ENCODE measurements at places on chromosomes 12 and 14. TPM values are rescaled to one million over a fixed set of nuclear protein-coding genes. Genes with fewer than 3 reads are reported as not detected.
A peak's percentile ranks its signal among the peaks of the same experiment; 100 is the strongest.

GRCh38 chr12:12871587-12872138 lies 19.7 kb upstream of the GPRC5A start:
- DNase-seq = no peak

- DNase-seq = no peak
Observed at GRCh38 chr12:60174476-60174875, 578.6 kb downstream of the SLC16A7 start.

GRCh38 chr12:75951399-75952278 lies 79.9 kb downstream of the PHLDA1 start:
- DNase-seq = no peak

- DNase-seq = no peak
Observed at GRCh38 chr14:54781961-54782750, 120.5 kb downstream of the GCH1 start.

GRCh38 chr12:125050868-125051267 lies 14.4 kb upstream of the AACS start:
- DNase-seq = no peak

GRCh38 chr12:130044991-130045621 lies 117.2 kb upstream of the FZD10 start:
- no peak for DNase-seq

GRCh38 chr12:114257687-114258086 lies 148.3 kb downstream of the TBX5 start:
- DNase-seq = no peak

- DNase-seq = no peak
Observed at GRCh38 chr14:56844406-56845002, 34.2 kb upstream of the OTX2 start.

GRCh38 chr14:55718551-55718950 lies 138.5 kb downstream of the KTN1 start:
- DNase-seq = no peak

DNA sequence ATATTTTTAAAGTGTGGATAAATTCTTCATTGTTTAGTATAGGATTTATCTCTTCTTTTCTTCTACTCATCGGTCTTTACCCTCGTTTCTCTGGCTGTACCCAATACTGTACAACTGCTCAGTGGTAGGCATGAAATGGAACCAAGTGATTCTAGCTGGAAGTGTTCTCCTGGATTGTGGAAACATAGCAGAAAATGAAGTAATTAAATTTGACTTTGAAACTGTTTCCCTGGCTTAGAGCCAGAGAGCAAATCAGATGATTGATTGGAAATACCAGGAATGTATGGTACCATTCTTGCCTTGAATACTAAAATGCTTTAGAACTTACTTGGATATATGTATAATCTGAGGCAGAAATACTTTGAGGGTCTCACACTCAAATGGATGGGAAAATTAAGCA lies 292.3 kb downstream of the ERC1 start:
- no peak for DNase-seq

DNA sequence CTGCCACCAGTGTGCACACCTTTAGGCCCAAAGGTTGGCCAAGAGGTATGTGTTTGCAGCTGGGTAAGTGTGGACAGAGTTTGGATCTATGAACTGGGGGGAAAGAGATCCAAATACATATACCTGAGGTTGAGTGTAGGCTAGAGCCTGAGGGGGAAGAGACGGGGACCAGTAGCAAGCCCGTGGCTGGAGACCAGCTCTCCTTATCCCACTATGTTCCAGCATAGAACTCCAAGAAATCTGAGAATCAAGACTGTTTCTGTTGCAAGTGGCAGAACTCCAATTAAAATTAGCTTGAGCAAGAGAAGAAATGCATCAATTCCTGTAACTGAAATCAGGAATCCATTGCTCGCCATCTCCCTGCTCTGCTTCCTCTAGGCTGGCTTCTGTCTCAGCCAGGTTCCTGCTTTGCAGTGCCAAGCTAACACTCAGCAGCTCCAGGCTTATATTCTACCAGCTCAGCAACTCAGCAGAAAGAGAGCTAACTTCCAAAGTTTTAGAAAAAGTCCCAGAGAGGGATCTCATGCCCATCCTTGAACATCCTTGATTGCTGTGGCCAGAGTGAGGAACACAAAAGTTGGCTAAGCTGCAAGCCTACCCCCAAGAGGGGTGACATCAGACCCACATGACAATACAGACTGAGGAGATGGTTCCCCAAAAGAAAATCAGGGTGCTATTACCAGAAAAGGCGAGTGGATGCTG lies 1.5 kb upstream of the PCK2 start:
- DNase-seq = no peak

DNA sequence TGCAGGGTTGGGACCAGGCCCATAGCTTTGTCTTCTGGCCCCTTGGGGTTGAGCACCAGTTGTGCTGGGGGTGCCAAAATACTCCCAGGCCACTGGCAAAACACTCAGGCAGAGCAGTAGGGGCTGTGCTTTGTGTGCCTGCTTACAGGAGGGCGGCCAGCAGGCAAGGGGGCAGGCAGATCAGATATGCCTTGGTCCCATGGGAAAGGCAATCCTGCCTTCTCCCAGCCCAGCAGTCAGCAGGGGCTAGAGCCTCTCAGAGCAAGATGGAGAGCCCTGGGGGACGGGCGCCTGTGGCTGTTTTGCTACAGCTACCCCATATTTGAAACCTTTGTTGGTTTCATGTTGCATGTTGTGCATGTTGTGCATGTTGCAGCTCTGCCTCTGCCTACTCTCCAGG lies 36.2 kb upstream of the TMX1 start:
- DNase-seq = no peak

- DNase-seq = no peak
Observed at GRCh38 chr12:126210026-126210425, 1144.8 kb downstream of the AACS start.

GRCh38 chr12:119288576-119288975 lies 46.0 kb upstream of the CCDC60 start:
- DNase-seq = no peak

GRCh38 chr12:71415336-71416231 lies 24.0 kb upstream of the LGR5 start:
- peak; percentile 26 for DNase-seq

DNA sequence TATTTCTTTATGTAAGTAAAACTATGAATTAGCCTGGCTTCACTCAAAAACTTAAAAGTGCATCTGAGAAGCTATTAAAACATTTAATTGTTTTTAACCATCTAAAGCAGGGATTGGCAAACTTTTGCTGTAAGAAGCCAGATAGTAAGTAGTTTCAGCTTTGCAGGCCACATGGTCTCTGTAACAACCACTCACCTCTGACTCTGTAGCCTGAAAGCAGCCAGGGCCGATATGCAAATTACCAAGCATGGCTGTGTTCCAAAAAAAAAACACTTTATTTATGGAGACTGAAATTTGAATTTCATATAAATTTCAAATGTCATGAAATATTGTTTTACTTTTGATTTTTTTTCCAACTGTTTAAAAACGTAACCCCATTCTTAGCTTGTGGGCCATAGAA lies 95.3 kb downstream of the CIT start:
- DNase-seq = no peak

- DNase-seq = no peak
Observed at GRCh38 chr14:97443412-97443811, 646.2 kb downstream of the VRK1 start.

- no peak for DNase-seq
Observed at GRCh38 chr12:6547566-6547965, 8.3 kb downstream of the IFFO1 start.

- DNase-seq = no peak
Observed at GRCh38 chr12:124438437-124439056, 128.9 kb downstream of the NCOR2 start.

DNA sequence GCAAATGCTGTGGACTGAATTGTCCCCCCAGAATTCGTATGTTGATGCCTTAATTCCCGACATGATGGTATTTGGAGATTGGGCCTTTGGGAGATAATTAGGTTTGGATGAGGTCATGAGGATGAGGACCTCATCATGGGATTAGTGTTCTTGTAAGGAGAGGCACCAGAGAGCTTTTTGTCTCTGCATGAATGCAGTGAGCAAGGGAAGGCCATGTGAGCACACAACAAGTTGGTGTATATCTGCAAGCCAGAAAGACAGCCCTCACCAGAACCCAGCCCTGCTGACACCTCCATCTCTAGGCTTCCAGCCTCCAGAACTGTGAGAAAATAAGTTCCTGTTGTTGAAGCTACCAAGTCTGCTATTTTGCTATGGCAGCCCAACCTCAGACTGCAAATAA lies 51.9 kb upstream of the SMCO2 start:
- DNase-seq = no peak

GRCh38 chr14:47085678-47086077 lies 434.1 kb upstream of the RPL10L start:
- no peak for DNase-seq

GRCh38 chr14:61456720-61457119 lies 135.3 kb downstream of the PRKCH start:
- DNase-seq = peak; percentile 90

DNA sequence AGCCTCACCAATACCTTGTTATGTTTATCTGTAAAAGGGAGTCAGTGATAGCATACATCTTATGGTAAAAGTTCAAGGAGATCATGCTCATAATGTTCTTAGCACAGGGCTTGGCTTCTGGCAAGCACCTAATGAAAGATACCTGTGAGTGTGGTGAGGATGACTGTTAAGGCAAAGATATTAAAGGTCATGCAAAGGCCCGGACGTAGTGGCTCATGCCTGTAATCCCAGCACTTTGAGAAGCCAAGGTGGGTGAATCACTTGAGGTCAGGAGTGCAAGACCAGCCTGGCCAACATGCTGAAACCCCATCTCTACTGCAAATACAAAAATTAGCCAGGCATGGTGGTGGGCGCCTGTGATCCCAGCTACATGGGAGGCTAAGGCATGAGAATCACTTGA lies 425.9 kb upstream of the TBX3 start:
- DNase-seq = no peak

DNA sequence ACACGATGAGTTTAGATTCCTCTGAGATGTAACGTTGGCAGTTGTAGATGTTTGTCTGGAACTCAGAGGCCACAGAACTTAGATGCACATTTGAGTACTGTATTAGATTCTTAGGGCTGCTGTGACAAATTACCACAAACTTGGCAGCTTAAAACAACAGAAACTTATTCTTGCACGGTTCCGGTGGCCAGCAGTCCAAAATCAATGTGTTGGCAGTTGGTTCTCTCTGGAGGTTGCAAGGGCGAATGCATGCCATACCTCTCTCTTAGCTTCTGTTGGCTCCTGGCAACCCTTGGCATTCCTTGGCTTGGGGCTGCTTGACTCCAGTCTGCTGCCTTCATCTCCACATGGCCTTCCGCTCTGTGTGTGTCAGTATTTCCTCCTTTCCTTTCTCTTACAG lies 118.9 kb downstream of the C12orf75 start:
- DNase-seq = no peak

GRCh38 chr12:75982979-75983660 lies 48.5 kb downstream of the PHLDA1 start:
- DNase-seq = no peak

- peak; percentile 80 for DNase-seq
Observed at GRCh38 chr12:570435-570920, 92.8 kb downstream of the NINJ2 start.

GRCh38 chr12:41436076-41436475 lies 248.0 kb downstream of the PDZRN4 start:
- no peak for DNase-seq

- DNase-seq = no peak
Observed at GRCh38 chr14:55336691-55337090, 65.5 kb downstream of the FBXO34 start.

DNA sequence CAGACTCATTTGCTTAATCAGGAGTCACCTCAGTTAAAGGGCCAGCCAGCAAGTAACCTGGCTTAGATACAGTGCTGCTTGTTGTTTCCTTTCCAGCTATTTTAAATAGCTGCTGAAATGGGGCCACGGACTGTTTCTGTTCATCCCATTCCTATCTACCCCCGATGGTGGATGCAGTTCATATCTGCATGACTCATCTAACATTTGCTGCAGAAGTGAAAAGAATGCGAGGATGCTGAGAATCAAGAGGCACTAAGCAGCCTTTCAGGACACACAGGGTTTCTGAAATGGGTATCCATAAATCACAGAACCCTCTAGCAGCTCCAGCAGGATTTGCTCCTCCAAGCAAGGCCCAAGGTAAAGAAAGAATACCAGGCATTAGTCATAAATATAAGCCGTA lies 60.2 kb upstream of the RTRAF start:
- no peak for DNase-seq

GRCh38 chr12:73678335-73678734 lies 859.3 kb upstream of the ATXN7L3B start:
- no peak for DNase-seq

PTPN21 gene
- 10.5 TPM for total RNA-seq

KNTC1 gene
- 6.6 TPM for total RNA-seq

PLEKHG7 gene
- 1.6 TPM for total RNA-seq

IKZF4 gene
- 7.6 TPM for total RNA-seq

CAPZA3 gene
- total RNA-seq = not detected

KCNJ8 gene
- total RNA-seq = 26.2 TPM

PTHLH gene
- 0.78 TPM for total RNA-seq

TAS2R46 gene
- not detected for total RNA-seq

JAG2 gene
- 13.5 TPM for total RNA-seq

ANO4 gene
- 1.6 TPM for total RNA-seq

RASSF8 gene
- 15.8 TPM for total RNA-seq
